ENCODE measurements at places on chromosomes 12 and 14. TPM values are rescaled to one million over a fixed set of nuclear protein-coding genes. Genes with fewer than 3 reads are reported as not detected.

Gene REP15
- total RNA-seq: 1.2 TPM

Gene CDH24
- 3.3 TPM for total RNA-seq

DNA sequence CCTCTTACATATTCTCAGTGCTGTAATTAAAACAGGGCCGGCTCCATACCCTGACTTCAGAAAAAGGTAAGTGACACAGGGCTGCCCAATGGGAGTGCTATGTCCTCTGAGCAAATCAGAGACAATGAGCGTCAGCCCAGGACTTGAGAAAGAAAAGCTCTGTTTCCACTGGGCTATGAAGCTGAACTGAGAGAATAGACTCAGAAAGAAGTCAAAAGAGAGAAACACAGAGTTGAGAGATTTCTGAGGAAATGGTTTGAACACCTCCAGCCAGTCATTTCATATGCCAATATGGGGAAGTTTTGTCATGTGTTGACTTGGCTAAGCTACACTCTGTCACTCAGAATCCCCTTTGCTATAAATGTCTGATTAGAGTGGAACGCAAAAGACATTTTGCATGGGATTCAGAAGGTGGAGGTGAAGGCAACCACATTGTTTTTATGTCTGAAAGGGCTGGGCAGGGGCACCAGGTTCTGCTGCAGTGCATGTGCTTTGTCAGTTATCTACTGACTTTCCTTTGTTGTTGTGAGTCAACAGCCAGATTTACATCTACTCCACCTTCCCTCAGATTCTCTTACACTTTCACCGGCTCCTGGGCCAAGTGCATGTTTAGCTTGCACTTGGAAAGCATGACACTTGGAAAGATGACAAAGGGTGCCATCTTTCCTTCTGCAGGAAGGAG, 313.3 kb downstream of the DUSP6 start:
- no peak for DNase-seq

DNA sequence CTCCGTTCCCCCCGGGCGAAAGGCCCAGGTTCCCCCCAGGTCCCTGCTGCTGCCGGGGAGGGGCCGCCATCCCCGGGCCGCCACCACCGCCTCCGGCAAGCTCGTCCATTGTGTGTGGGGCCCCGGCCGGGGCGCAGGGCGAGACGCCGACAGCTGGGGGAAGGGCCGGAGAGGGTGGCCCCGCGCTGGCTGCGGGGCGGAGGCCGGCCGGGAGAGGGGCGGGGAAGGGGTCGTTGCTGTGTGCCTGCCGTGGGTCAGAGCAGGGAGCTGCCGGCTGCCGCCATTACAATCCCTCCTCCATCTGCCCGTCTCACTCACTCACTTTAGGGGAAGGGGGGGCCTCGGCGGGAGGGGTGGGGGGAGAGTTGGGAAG, at the start of gene STRN3:
TSS of gene STRN3 (minus strand) at position 303 of the 373 bp plus-strand sequence. CDS start at position 109, 194 bp downstream.
- no peak for DNase-seq

GRCh38 chr14:102363182-102363943, 622 bp downstream of the TECPR2 start:
- no peak for DNase-seq

DNA sequence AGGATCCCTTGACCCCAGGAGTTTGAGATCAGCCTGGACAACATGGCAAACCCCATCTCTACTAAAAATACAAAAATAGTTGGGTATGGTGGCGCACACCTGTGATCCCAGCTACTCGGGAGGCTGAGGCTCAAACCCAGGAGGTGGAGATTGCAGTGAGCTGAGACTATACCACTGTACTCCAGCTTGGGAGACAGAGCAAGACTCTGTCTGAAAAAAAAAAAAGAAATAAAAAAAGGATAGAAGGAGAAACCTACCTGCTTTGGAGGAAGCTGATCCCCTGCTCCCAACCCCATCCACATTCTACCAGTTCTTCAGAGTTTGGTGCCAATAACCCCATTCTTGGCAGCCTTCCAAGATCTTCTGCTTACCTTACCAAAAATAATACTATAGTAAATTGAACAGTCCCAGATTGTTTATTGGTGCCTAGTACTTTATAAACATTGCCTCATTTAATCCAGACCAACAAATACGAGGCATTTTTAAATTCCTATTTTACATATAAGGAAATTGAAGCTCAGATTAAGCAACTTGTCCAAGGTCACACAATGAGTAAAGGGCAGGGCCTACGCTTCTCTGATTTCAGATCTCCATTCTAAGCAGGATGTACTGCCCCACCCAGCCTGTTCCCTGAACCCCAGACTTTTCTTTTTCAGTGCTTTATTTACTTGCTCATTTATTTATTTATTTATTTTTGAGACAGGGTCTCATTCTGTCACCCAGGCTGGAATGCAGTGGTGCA, 33.2 kb upstream of the FAM222A start:
- DNase-seq: no peak

GRCh38 chr12:116186482-116187150, 90.9 kb downstream of the MED13L start:
- no peak for DNase-seq

All from esophagus muscularis mucosa (tissue), 4 donors.